ENCODE measurements at places on chromosomes 12 and 14.

GRCh38 chr14:72864712-72865365 lies 29.1 kb downstream of the DPF3 start:
- no peaks in the 10 kb centered on the region for H3K27me3 ChIP-seq
- no peak overlapping the region for H3K27ac ChIP-seq
- H3K36me3 ChIP-seq, result no peaks in the 10 kb centered on the region
- H3K4me1 ChIP-seq, result no peaks in the 10 kb centered on the region
- H3K4me3 ChIP-seq, result no peak overlapping the region
- DNase-seq, result no peak

GRCh38 chr12:115450017-115450416 lies 766.0 kb upstream of the TBX3 start:
- no peaks in the 10 kb centered on the region for H3K36me3 ChIP-seq
- no peak for DNase-seq
- no peak overlapping the region for H3K4me3 ChIP-seq
- H3K27ac ChIP-seq, result no peak overlapping the region

- H3K4me1 ChIP-seq, result no peaks in the 10 kb centered on the region
- no peaks in the 10 kb centered on the region for H3K36me3 ChIP-seq
- H3K27ac ChIP-seq, result no peak overlapping the region
- H3K27me3 ChIP-seq, result no peaks in the 10 kb centered on the region
- DNase-seq, result no peak
Observed at GRCh38 chr12:112836736-112837628, 45.4 kb downstream of the RPH3A start.

DNA sequence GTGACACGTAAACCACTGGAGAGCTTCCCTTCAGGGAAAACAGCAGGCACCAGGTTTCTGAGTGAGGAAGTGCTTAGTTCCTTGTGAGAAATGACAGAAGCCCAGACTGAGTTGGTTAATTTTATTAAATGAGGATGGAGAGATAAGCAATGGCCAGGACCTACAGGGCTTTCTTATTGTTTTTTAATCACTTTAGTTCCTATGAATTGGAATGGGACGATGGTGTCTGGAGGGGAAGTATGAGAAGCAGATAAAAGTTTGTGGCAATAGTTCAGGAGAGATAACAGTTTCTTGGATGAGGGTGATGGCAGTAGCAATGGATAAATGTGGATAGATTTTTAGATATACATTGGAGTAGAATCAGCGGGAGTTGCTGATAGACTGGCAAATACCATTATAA lies 86.5 kb upstream of the PTPRR start:
- H3K4me3 ChIP-seq, result no peak overlapping the region
- H3K36me3 ChIP-seq, result no peaks in the 10 kb centered on the region
- H3K4me1 ChIP-seq, result no peaks in the 10 kb centered on the region
- DNase-seq, result no peak
- H3K27ac ChIP-seq, result no peak overlapping the region

DNA sequence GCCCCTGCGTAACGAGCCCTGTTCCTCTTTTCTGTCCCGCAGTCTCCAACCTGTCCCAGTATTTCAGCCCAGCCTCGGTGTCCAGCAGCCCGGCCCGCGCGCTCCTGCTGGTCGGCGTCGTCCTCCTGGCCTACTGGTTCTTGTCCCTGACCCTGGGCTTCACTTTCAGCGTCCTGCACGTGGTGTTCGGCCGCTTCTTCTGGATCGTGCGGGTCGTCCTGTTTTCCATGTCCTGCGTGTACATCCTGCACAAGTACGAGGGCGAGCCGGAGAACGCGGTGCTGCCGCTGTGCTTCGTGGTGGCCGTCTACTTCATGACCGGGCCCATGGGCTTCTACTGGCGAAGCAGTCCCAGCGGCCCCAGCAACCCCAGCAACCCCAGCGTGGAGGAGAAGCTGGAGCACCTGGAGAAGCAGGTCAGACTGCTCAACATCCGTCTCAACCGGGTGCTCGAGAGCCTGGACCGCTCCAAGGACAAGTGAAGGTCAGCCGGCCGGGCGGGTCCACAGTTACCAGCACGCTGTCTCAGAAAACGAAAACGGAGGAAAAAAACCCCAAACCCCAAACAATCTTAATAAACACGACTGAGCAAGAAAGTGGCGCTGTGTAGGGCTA lies 31.6 kb downstream of the BRI3BP start:
- H3K27me3 ChIP-seq, result no peaks in the 10 kb centered on the region
- H3K27ac ChIP-seq, result no peak overlapping the region
- no peaks in the 10 kb centered on the region for H3K4me1 ChIP-seq
- no peak overlapping the region for H3K4me3 ChIP-seq

GRCh38 chr14:73818821-73819220 lies 32.8 kb upstream of the PTGR2 start:
- H3K27ac ChIP-seq, result no peak overlapping the region
- DNase-seq, result no peak
- H3K27me3 ChIP-seq, result no peaks in the 10 kb centered on the region
- H3K36me3 ChIP-seq, result no peaks in the 10 kb centered on the region
- no peaks in the 10 kb centered on the region for H3K4me1 ChIP-seq
- H3K4me3 ChIP-seq, result no peak overlapping the region

DNA sequence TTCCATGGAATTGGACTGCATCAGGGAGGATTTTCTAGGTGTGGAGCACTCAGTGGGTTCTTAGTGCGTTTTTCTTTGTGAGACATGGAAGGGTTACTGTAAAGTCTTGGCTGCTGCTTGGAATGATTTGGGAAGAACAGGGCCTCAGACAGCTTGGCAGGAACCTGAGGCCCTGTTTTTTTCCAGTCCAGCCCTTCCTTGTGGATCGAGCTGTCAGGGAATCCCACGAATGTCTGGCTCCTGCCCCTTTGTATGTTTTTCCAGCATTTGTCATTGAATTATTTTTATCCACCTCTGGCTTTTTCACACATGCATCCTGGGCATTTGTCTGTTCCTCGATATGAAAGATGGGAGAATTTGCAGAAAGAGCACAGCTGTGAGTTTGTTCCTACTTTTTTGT lies 158.5 kb downstream of the TGFB3 start:
- no peak overlapping the region for H3K27ac ChIP-seq
- no peak for DNase-seq
- no peaks in the 10 kb centered on the region for H3K4me1 ChIP-seq

- H3K4me1 ChIP-seq, result no peaks in the 10 kb centered on the region
- no peak overlapping the region for H3K27ac ChIP-seq
- no peaks in the 10 kb centered on the region for H3K36me3 ChIP-seq
- H3K4me3 ChIP-seq, result no peak overlapping the region
- DNase-seq, result no peak
Observed at GRCh38 chr14:96479435-96480146, 22.6 kb upstream of the PAPOLA start.

- no peak for DNase-seq
- H3K27me3 ChIP-seq, result no peaks in the 10 kb centered on the region
- no peak overlapping the region for H3K4me3 ChIP-seq
- peaks cover 8% of the 10 kb centered on the region for H3K36me3 ChIP-seq
- H3K4me1 ChIP-seq, result peaks cover 57% of the 10 kb centered on the region
Observed at GRCh38 chr12:11678781-11679180, 29.3 kb downstream of the ETV6 start.

DNA sequence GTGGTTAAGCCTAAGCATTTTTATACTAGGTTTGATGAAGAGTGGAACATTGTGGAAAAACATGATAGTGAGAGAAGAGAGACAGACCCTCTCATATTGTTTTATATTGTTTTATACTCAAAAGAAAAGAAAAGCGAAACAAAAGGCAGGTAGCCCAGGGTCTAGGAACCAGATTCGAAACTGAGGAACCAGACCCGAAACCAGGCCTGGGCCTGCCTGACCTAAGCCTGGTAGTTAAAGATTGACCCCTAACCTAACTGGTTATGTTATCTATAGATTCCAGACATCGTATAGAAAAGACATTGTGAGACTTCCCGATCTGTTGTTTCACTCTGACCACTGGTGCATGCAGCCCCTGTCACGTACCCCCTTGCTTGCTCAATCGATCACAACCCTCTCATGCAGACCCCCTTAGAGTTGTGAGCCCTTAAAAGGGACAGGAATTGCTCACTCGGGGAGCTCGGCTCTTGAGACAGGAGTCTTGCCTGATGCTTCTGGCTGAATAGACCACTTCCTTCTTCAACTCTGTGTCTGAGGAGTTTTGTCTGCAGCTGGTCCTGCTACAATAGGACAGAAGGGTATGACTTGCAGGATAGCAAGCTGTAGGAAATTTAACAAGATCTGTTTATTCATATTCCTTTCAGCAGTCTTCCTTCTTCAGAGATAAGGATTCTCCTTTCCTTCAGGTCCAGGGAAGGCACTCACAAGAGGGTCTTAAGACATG lies 147.1 kb upstream of the PLEKHA5 start:
- no peak for DNase-seq
- no peaks in the 10 kb centered on the region for H3K36me3 ChIP-seq
- H3K27me3 ChIP-seq, result no peaks in the 10 kb centered on the region
- H3K4me3 ChIP-seq, result no peak overlapping the region

GRCh38 chr12:99901181-99901580 lies 83.6 kb downstream of the ANKS1B start:
- no peaks in the 10 kb centered on the region for H3K36me3 ChIP-seq
- no peak for DNase-seq
- H3K4me1 ChIP-seq, result no peaks in the 10 kb centered on the region
- H3K27me3 ChIP-seq, result no peaks in the 10 kb centered on the region

DNA sequence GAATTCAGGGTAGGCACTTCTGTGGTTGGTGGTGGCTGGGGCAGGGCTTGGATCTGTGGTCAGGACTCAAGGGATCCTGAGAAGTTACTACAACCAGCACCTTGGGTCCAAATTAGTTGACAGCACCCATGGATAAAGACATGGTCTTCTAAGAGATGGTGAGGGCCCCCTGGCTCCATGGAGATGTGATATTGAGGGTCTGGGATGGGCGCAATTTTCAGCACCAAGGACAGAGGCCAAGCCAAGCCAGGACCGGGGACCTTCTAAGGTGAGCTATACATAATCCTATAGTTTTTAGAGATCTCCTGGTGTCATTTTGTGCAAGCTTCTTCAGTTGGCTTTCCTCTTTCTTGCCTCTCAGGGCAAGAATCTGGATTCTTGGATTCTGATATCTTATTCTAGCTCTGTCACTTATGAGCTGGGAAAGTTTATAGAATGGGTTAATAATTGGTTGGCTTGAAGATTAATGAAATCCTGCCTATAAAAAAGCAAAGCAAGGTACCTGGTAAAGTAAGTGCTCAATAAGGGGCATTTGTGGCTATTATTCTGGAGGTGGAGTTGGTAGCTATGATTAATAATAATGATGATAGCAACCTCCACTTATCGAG lies 130.1 kb upstream of the LHX5 start:
- no peaks in the 10 kb centered on the region for H3K36me3 ChIP-seq
- no peak for DNase-seq
- no peak overlapping the region for H3K4me3 ChIP-seq
- H3K4me1 ChIP-seq, result no peaks in the 10 kb centered on the region
- no peak overlapping the region for H3K27ac ChIP-seq

DNA sequence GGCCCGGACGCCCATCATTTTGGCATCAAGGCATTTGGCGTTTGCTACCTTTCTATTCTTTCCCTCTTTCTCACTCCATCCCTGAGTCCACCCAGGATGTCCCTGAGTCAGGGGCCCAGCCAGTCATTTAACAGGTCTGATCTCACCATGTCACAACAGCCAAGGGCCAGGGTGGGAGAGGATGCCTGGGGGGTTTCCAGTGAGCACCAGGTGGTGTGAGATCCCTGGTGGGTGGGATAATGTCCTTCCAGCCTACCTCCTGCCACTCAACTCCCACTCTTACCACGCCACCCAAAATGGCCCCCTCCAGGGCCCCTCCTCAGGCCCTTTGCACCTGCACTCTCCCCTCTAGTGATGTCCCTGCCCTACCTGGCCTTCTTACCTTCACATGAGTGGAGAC lies 310.8 kb downstream of the BCL11B start:
- DNase-seq, result no peak
- no peak overlapping the region for H3K4me3 ChIP-seq
- no peaks in the 10 kb centered on the region for H3K36me3 ChIP-seq
- H3K27me3 ChIP-seq, result no peaks in the 10 kb centered on the region

DNA sequence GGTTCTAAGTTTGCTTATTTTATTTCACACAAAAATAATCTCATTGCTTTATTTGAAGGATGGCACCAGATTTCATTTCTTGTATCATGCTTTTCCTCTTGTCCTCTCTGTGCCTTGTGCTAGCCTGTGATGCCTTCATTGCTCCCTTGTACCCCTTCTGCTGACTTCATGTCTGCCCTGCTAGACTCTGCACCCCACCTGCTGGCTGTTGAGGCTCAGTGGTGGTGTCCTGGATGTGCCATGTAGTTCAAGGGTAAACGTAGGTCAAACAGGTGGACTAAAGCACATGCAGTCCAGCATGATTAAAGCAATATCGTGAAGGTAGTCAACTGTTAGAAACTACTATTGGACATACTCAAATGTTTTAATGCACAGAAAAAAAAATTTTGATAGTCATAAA lies 21.6 kb downstream of the MRPS35 start:
- H3K27ac ChIP-seq, result no peak overlapping the region
- no peaks in the 10 kb centered on the region for H3K27me3 ChIP-seq
- no peaks in the 10 kb centered on the region for H3K4me1 ChIP-seq
- no peak for DNase-seq
- H3K4me3 ChIP-seq, result no peak overlapping the region
- no peaks in the 10 kb centered on the region for H3K36me3 ChIP-seq

DNA sequence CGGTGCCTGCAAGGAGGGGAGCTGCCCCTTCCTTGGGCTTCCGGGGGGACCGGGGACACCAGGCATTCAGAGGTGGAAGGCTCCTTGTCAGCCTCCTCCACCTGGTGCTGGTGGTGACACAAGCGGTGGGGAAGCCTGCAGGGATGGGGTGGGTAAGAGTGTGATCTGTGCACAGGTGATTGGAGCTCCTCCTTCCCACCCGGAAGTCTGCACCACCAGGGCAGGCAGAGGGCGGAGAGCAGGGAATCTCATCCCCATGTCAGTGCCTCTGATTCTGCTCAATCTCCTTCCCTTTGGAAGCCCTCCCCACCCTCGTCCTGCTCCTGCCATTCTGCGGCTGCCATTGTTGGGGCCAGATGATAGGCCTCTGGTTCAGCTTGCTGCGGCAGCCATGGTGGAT lies 238.1 kb upstream of the CRY1 start:
- no peak for DNase-seq
- no peak overlapping the region for H3K4me3 ChIP-seq
- H3K27ac ChIP-seq, result no peak overlapping the region
- H3K27me3 ChIP-seq, result no peaks in the 10 kb centered on the region

DNA sequence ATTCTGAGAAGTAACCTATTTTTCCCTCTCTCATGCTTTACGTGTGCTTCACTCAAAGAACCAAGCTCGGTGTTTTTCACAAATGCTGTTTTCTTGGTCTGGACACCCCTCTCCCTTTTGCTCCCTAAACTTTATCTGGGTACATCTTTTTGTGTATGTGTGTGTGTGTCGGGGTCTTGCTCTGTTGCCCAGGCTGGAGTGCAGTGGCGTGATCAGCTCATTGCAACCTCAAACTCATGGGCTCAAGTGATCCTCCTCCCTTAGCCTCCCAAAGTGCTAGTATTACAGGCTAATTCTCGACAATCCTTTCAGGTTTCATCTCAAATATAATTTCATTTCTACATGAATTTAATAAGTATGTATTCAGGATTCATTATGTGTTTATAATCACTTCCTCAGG lies 83.2 kb downstream of the PEBP1 start:
- H3K4me1 ChIP-seq, result no peaks in the 10 kb centered on the region
- no peak overlapping the region for H3K4me3 ChIP-seq
- no peaks in the 10 kb centered on the region for H3K27me3 ChIP-seq
- H3K27ac ChIP-seq, result no peak overlapping the region

All from esophagus squamous epithelium (tissue), 5 donors.